ENCODE measurements at places on chromosomes 1 and 21.

- no peak for DNase-seq
Measured at GRCh38 chr1:65420590-65421350, at the start of the genes LEPR and LEPROT. Gene LEPR (plus strand): TSS chr1:65420668. CDS start chr1:65565566, 144,898 bp downstream. Gene LEPROT (plus strand): TSS chr1:65420668. CDS start chr1:65420725, 57 bp downstream.

DNA sequence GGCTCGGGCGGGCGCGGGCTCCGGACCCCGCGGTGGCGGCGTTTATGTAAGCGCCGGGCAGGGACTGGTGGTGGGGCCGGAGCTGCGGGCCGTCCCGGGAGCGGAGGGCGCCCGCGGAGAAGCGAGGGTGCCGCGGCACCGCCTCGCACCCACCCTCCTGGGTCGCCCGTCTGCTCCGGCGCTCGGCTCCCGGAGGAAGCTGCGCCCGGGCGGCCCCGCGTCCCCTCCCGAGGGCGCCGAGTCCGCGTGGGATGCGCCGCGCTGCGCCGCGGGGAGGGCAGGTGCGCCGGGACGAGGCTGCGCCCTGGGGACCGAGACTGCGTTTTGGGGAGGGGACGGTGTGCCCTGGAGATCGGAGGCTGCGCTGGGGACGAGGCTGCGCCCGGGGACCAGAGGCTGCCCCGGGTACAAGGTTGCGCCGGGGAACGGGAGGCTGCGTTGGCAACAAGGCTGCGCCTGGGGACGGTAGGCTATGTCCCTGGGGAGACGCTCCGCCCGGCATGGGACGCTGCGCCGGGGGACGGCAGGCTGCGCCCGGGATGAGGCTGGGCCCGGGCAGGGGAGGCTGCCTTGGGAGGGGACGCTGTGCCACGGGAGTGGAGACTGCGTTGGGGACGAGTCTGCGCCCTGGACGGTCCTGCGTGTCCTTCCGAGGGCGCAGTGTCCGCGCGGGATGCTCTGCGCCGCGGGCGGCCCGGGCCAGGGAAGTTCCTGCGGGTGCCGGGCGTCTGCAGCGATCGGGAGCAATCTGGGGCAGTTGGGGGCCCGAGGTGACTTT, 627 bp downstream of the ADARB1 start:
- DNase-seq = no peak

- no peak for DNase-seq
Measured at GRCh38 chr1:27567971-27568299, 36.0 kb downstream of the AHDC1 start.

- DNase-seq = peak; percentile 1
Measured at GRCh38 chr1:214280386-214281020, 456 bp upstream of the SMYD2 start.

DNA sequence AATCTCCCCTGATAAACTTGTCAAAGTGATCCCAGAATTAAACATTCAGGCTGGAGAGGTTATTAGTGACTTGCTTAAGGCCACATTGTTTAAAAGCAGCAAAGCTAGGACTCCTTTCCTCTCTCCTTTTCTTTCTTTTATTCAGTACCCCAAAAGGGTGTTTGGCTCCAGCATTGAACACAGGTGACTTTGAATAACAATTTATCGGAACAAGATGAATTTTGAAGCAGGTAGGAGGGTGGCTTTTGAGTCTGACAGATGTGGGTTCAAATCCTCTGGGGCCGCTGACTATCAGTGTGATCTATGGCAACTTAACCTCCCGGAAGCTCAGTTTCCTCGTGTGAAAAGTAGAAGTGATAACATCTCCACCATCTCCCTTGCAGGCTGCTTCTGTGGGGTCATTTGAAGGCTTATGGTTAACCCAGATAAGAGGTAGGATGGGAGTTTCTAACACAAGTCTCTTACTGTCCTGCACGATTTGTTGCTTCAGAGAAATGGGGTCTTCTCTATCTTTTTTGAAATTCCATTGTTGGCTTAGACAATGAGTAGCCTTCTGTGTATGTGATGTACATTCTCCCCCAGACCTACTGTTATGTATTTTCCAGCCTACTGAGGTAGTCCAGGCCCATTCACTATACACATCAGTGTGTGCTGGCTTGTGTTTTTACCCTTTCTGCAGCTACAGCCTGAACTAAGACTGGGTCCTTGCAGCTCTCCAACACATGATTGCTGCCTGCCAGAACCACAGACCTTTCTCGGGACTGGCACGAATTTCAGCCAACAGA, 29.0 kb downstream of the JUN start:
- no peak for DNase-seq

- DNase-seq = no peak
Measured at GRCh38 chr1:97385536-97386277, 535.1 kb downstream of the DPYD start.

DNA sequence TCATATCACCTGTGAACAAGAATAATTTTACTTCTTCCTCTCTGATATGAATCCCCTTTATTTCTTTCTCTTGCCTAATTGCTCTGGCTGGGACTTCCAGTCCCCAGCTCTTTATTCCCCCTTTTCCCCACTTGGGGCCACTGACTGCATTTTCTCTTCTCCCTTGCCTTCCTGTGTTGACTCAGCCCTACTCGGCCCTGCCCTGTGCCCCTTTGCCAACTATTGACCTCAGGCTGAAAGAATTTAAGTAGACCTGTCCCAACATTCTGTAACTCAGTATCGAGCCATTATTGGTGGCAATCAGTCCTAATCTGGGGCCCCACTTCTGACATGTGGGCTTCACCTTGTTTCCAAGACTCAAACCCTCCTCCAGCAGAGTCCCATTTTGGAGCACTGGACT, 60.6 kb upstream of the STUM start:
- no peak for DNase-seq

GRCh38 chr1:195933835-195934234, 674.4 kb downstream of the KCNT2 start:
- DNase-seq = no peak

GRCh38 chr21:42478504-42478903, 17.5 kb downstream of the RSPH1 start:
- no peak for DNase-seq

All from stimulated activated CD8-positive, alpha-beta memory T cell treated with anti-CD3 and anti-CD28 coated beads, Interleukin-12 subunit alpha, Interleukin-12 subunit beta, amount 100 ng/mL, for 4 hours (primary cell).